ENCODE measurements at places on chromosomes 5 and 9.

DNA sequence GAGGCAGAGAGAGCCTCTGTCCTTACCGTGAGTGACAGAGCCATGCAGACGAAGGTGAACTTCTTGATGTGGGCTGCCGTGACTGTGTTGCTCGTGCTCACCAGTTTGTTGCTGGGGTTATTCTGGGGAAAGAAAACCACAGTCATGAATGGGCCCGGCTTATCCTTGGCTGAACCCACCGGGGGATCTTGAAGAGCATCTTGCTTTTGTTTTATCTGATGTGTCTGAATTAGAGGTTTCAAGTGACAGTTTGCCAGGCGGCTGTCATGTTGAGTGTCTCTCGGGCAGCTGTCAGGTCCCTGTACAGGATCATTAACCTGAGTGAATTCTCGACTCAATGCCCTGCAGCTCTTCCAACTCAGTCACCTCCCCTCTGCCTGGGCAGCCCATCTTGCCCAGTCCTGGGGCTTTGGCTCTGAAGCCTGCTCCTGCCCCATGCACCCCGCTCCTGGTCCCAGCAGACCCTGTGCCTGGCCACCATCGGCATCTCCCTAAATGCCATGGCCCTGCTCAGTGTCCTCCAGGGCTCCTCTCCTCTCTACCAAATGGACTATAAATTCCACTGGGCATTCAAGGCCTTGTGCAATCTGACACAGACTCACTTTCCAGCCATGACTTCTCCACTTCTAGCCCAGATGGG lies 77.4 kb downstream of the OTULIN start:
- DNase-seq: no peak

- DNase-seq: peak; percentile 85
Observed at GRCh38 chr9:101311758-101312420, 72.9 kb downstream of the BAAT start.

DNA sequence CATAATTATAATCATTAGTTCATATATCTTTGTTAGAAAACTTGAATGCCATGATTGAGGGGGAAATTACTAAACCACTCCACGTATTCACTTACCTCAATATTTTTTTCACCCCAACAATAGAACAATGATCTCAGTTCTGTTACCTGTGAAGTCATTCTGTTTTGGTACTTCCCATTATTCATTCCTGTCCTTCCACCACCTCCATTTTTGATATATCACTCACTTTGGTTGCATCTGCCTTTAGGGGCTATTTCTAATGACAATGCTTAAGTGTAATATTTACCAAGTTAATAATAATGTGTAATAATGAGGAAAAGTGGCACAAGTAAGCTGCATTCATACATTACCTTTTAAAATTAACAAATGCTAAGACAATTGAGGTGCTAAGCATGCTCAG lies 218.4 kb downstream of the SPATA31D1 start:
- no peak for DNase-seq

GRCh38 chr9:134366223-134367031 lies 40.2 kb downstream of the RXRA start:
- peak; percentile 30 for DNase-seq

DNA sequence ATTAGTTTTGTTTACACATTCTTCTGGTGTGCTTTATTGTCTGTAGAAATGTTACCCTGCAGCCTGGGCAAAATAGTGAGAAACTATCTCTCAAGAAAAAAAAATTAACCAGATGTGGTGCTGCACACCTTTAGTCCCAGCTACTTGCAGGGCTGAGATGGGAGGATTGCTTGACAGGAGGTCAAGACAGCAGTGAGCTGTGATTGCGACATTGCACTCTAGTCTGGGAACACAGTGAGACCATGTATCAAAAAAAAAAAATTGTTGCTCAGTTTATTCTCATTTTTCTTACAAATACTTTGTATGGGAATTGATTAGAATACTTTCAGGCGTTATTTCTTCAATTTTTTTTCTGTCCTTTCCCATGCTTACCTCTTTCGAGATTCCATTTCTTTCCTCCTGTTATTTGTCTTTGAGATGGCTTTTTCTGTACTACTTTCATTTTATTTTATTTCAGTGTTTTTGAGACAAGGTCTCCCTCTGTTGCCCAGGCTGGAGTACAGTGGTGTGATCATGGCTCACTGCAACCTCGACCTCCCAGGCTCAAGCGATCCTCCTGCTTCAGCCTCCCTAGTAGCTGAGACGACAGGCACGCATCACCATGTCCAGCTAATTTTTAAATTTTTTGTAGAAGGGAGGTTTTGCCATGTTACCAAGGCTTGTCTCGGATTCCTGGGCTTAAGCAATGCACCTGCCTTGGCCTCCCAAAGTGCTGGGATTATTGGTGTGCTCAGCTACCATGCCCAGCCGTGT lies 24.9 kb downstream of the TENT2 start:
- DNase-seq: no peak

DNA sequence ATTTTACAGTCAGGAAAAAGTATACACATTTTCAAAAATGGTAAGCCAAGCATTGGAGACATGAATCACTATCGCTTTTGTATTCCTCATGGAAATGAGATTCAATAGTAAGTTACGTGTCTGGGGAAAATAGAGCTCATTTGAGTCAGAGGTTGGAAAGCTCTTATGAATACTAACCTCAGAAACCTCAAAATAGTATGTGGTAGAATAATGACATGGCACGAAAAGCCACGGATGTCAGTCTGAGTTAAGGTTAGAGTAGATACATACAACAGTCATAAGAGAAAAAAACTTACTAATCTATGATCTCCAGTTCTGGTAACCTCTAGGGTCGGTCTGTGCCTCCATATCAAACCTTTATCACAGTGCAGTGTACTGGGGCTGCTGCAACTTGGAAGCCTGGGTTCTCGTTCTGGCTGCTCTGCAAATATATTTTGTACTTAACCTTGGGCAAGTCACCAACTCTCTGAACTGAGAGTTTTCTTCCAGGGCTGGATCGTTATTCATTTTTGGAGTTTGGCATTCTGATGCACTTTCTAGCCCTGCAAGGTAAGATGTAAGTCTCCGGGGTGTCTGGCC lies 31.8 kb downstream of the MAP1B start:
- no peak for DNase-seq

DNA sequence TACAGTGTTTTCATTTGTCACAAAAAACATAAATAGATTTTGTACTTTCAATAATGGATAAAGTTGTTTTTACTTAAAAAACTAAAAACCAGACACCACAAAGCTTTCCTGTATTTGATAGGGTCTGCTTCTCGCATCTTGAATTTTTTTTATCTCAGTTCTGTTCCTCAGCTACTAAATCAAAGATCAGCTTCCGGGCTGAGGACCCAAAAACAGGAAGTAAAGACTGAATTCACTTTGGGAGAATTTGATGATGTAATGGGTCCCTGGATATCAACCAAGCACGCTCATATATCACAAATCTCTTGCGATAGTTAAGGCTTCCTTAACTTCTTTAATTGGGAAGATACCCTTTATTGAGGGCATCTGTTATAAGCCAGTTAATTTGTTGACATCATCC lies 24.1 kb downstream of the ITK start:
- DNase-seq: no peak

DNA sequence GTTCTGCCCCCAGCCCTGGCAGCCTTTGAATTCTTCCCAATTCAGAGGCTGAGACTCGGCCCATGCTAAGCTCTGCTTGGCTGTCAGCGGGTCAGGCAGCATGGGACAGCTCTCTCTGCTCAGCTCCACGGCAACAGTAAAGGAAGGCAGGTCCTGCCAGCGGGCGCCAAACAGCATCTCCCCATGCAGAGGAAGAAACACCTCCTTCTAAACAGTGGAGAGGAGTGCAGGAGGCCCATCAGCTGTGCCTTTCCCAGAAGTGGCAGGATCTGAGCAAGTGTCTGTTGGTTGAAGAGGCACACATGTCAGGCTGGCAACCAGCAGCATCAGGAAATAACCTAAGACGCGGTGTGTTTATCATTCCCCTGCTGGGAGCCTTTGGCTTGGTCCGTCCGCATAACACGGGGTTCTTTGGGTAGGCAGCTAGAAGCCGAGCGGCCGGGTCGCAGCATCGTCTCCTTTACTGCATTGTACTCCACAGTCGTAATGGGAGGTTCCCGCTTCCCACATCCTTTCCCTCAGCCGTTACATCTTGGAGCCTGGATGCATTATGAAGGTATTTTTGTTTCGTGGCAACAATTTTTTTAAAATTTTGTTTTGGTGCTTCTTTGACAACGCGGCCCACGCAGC lies 42.7 kb upstream of the NCS1 start:
- DNase-seq: no peak

- DNase-seq: no peak
Observed at GRCh38 chr5:96297867-96298266, 135.2 kb downstream of the PCSK1 start.

DNA sequence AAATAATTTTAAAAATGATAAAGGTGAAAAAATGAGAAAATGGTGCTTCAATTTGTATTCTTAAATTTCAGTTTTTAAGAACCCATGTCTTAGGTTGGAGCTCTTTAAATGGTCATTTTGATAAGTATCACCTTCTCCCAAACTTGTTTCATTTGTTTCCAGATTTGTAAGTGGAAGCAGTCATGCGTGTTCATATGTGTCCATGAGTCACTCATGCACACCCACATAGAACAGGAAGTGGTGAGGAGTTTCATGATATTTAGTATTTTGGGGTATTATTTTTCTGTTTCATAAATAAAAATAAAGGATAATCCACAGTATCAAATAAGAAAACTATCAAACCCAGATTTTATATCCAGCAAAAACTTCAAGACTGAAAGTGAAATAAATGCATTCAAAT lies 570.4 kb upstream of the ST8SIA4 start:
- DNase-seq: peak; percentile 8

- no peak for DNase-seq
Observed at GRCh38 chr9:9963841-9964240, 649.0 kb downstream of the PTPRD start.

- DNase-seq: no peak
Observed at GRCh38 chr5:86649832-86650505, 32.2 kb downstream of the COX7C start.

- no peak for DNase-seq
Observed at GRCh38 chr9:132415181-132415580, 5.2 kb downstream of the CFAP77 start.

Data from DMS53 (cell line).